ENCODE measurements at places on chromosomes 13 and 19.

- DNase-seq = no peak
These were observed at the start of gene F10 for GRCh38 chr13:113122550-113123225. TSS of gene F10 (plus strand) at chr13:113122799. CDS start at chr13:113122856, 57 bp downstream.

- no peak for DNase-seq
These were observed 127.5 kb upstream of the OBI1 start for GRCh38 chr13:78786459-78786858.

DNA sequence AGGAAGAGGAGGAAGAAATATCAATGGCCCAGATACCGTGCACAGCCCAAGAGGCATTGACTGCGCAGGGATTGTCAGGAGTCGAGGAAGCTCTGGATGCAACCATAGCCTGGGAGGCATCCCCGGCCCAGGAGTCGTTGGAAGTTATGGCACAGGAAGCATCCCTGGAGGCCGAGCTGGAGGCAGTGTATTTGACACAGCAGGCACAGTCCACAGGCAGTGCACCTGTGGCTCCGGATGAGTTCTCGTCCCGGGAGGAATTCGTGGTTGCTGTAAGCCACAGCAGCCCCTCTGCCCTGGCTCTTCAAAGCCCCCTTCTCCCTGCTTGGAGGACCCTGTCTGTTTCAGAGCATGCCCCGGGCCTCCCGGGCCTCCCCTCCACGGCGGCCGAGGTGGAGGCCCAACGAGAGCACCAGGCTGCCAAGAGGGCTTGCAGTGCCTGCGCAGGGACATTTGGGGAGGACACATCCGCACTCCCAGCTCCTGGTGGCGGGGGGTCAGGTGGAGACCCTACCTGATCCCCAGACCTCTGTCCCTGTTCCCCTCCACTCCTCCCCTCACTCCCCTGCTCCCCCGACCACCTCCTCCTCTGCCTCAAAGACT, 36.0 kb downstream of the KEAP1 start:
- DNase-seq = no peak

DNA sequence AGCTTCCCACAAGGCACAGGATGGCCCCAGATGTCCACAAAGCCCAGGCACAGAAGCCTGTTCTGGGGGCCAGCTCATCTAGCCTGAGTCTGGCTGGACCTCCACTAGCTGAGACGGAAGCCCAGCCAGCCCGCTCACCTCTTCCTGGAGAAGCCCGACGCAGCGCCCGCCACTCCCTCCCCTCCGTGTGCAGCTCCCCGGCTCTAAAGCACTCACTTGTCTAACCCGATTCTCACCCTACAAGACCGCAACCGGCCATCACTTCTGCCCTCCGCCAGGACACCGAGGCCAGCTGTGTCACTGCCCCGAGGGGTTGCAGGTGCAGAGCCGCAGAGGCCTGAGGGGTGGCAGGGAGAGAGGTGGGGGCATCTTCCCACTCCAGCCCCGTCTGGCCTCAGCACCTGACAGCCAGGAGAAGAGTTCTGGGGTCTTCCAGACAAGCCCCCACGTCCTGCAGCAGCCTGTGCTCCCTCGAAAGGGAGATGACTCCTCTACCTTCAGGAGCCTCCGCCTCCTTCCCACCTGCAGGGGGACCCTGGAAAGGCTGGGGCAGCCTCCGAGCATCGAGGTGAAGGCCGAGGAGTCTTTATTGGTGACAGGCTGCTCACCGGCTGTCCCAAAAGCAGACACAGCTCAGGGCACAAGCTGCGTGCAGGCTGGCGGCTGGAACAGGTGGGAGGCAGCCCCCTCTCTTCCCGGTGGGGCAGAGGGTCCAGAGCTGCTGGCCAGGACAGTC, 5.9 kb upstream of the DIRAS1 start:
- no peak for DNase-seq

GRCh38 chr19:13031917-13032623, 36.8 kb downstream of the NFIX start:
- DNase-seq = no peak

- no peak for DNase-seq
These were observed 933 bp downstream of the ARHGEF7 start for GRCh38 chr13:111115965-111116521.

All from stimulated activated CD4-positive, alpha-beta T cell treated with anti-CD3 and anti-CD28 coated beads, Interleukin-4, amount 100 ng/mL, for 4 hours (primary cell).